ENCODE measurements at places on chromosomes 3 and 15. TPM values are rescaled to one million over a fixed set of nuclear protein-coding genes. Genes with fewer than 3 reads are reported as not detected.

- DNase-seq = no peak
Observed at GRCh38 chr3:128324911-128325592, 141.6 kb downstream of the DNAJB8 start.

GRCh38 chr3:113132571-113132996 is 78.8 kb upstream of the BOC start:
- no peak for DNase-seq

DNA sequence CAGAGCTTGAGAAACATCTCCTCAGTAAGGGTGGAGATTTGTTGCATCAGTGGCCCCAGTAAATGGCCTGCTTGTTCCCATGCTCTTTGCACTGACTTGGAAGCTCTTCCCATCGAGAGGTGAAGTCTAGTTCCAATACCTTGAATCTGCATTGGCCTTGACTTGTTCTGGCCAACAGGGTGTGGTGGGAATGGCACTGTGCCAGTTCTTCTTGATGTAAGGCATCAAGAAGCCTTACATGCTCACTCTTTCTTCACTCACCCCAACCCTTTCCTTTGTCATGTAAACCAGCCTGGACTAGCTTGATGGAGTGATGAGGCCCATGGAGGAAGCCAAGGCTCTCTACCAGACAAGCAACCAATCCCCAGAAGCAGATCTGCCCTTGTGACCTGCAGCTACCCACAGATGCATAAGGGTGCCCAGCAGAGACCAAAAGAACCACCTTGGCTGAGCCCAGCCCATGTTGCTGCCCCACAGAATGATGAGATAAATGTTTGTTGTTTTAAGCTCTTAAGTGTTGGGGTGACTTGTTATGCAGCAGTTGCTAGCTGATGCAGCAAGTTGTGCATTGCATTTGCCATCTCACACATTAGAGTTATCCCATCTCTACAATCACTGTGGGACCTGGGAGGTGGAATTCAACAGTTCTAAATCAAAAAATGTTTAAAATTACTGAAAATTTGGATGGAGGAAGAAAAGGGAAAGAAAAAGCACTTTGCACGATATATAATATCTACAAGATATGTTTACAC is 11.1 kb upstream of the MGLL start:
- DNase-seq = no peak

DNA sequence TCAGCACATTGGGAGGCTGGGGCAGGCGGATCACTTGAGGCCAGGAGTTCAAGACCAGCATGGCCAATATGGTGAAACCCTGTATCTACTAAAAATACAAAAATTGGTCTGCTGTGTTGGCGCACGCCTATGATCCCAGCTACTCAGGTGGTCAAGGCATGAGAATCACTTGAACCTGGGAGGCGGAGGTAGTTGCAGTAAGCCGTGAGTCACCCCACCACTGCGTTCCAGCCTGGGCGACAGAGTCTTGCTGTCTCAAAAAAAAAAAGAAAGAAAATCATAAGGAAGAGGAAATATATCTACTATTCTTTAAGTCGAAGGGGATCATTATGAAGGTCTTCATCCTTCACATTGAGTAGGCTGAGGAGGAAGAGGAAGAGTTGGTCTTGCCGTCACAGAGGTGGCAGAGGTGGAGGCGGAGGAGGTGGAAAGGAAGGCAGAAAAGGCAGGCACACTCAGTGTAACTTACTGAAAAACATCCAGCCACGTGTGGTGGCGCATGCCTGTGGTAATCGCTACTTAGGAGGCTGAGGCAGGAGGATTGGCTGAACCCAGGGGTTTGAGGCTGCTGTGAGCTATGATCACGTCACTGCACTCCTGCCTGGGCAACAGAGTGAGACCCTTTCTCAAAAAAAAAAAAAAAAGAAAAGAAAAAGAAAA is 14.2 kb downstream of the CSK start:
- no peak for DNase-seq

DNA sequence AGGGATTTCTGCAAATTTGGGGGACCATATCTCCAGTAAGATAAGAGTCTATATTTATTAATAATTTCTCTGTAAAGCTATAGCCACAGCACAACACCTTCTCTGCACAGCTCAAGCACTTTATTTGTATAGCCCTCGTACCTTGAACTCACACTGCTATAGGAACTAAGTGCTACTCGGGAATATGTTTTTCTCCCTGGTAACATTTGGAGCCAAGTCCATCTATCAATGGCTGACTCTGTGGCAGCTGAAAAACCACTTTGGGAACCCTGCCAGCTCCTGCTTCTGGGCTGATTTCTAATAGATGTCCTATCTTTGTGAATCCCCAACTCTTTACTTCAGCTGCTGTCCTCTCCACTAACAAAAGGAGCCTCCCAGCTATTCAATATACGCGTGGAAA is 298.5 kb downstream of the GBE1 start:
- no peak for DNase-seq

GRCh38 chr3:156751461-156752025 is 74.6 kb upstream of the LEKR1 start:
- DNase-seq = peak; percentile 85

FSTL1 gene
- 1,082 TPM for total RNA-seq

SQOR gene
- 50.6 TPM for total RNA-seq

GOLGA6L7 gene
- not detected for total RNA-seq

DNA sequence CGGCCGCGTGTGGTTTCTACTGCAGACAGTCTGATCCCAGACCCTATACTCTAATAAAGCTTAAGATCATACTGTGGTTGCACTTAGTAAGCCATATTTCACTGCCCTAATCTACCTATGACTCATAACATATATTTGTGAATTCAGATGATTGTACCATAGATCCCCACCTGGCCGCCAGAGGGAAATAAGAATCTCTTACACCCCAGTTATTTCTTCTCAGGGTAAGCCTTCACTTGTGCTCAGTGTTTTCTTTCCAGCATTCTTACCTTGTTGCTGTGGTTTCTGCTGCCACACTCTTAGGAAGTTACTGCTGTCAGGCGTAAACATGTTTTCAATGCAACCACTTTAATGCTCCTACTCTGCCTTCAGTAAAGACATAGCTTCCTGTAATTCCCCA is 105.9 kb downstream of the B3GALNT1 start:
- DNase-seq = no peak

GRCh38 chr3:112132554-112132953 is 494 bp downstream of the GCSAM start:
- DNase-seq = no peak

DNA sequence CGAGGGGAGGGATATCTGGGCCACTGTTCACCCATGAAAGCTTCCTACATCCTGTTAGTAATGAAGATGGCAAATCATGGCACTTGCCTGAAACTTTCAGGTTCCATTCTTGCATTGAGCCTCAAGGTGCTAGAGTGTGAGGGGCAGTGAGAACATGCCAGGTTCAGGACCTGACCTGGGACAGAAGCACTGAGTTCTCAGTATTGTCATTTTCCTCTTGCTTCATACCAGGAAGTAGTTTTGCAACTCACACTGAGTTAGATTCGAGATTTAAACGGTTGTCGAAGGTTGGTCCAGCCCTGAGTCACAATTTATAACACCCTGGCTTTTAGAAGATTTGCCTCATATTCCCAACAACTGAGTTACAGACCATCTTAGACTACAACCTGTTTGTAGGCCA is 11.8 kb upstream of the MEIS2 start:
- no peak for DNase-seq

- no peak for DNase-seq
Observed at GRCh38 chr3:15303216-15303615, 29.2 kb downstream of the SH3BP5 start.

GRCh38 chr3:115292131-115292530 is 145.0 kb upstream of the ZBTB20 start:
- DNase-seq = no peak

C3orf85 gene
- total RNA-seq = 2.6 TPM

DNA sequence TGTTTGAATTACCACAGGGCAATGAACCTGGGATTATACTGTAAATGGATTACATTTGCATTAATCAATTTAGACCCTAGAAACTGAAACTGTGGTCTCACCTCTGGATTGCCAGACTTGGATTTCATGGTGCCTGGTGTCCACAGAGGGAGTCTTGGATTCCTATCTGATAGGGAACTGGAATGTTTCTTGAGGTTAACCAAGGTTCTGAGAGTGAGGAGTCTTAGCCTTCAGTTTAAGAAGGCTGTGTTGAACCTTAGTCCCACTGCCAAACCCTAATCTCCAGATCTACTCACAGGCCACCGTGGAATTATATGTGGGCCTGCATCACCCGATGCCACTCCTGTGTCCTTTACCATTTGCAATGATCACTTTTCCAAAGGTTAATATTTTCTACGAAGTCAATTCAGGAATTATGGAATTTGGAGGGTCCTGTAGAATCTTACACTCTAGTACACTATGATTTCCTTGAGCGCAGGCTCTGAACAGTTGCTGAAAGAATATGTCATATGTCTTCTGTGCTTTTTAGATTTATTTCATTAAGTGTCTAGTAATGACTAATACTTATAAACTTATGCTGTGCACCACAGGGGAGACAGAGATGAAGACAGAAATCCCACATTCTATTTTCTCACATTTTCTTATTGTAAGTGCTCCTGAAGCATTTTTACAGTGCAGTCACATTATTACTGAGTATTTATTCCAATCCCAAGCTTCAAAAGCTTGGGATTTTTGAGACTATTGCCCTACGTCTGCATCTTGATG is 87.9 kb downstream of the EFL1 start:
- no peak for DNase-seq

- peak; percentile 97 for DNase-seq
Observed at GRCh38 chr15:60423537-60423936, 25.8 kb upstream of the ANXA2 start.

DNA sequence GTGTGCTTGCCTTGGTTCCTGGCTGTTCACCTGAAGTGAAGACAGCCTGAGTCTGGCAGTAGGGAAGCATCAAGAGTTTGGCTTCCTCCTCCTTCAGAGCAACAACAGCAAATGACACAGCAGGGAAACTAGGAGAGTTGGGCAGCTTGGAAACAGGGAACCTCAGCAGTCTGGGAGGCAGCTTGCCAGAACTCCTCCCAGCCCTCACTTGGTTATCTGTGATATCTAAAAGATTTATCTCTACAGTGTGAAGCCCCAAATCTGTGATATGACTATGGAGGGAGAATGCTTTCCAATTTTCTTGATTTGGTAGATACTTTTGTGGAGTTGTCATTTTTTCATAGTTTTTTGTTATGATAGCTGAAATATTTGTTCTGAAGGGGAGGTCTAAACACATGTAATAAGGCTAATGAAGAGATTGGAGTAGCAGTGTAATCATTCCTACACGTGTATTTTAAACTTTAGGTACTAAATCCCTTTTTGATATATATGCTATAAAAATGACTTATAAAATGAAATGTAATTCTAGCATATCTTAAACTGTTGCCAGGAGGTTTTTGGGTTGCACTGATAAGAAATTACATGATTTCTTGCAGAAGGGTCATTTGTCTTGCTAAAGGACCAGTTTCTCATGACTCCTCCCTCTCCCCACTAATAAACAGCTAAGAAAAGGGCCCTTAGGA is 20.8 kb downstream of the UBE2E1 start:
- peak; percentile 75 for DNase-seq

- DNase-seq = peak; percentile 65
Observed at GRCh38 chr3:127791221-127791913, 30.9 kb downstream of the MGLL start.

DNA sequence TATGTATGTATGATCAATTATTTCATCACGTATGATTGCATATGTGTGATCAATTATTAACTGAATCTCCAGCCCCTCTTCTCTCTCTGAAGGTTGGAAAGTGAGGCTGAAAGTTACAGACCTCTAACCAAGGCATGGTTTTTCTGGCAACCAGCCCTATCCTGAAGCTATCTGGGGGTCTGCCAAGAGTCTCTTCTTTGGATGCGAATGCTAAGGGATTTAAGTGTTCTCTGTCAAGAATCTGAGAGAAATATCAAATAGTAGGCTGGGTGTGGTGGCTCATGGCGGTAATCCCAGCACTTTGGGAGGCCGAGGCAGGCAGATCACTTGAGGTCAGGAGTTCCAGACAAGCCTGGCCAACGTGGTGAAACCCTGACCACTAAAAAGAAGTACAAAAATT is 8.1 kb downstream of the NKTR start:
- peak; percentile 90 for DNase-seq

GRCh38 chr15:38885001-38885400 is 320.4 kb upstream of the RASGRP1 start:
- DNase-seq = no peak

- DNase-seq = no peak
Observed at GRCh38 chr15:93566762-93567161, 477.8 kb upstream of the RGMA start.

GRCh38 chr3:2706836-2707210 is 403.4 kb downstream of the IL5RA start:
- no peak for DNase-seq

TERB2 gene
- total RNA-seq = 2.6 TPM

CILP gene
- total RNA-seq = 70.3 TPM

GRCh38 chr15:98745179-98745578 is 96.8 kb downstream of the IGF1R start:
- DNase-seq = no peak

- DNase-seq = no peak
Observed at GRCh38 chr15:57951328-57951932, 114.1 kb downstream of the ALDH1A2 start.

DNA sequence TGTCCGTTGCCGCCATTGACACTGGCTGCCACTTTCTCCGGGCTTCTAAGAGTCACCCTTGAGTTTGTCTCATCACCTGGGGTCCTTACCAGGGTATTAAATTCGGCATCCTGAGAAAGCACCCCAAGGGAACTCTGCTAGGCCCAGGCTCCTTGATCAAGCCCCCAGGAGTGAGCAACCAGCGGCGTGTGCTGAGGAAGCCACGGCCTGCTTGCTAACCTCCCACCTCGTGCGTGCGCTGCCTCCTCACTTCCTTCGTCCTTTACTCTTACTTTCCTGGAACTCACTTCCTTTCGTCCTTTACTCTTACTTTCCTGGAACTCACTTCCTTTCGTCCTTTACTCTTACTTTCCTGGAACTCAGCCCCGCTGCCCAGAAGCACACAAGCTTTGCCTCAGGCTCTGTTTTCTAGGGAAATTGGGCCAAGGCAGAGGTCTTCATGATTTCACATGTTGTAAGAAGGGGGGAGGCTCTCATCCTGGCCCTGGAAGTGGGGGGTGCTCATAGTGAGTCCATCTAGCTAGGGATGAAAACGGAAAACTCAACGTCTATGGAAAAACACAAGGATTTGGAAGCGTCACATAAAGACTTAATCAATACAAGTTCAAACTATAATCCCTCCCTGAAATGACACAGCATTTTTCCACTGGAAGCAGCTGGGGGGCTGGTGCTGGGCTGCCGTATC is 36.7 kb upstream of the BDH1 start:
- DNase-seq = no peak

DNA sequence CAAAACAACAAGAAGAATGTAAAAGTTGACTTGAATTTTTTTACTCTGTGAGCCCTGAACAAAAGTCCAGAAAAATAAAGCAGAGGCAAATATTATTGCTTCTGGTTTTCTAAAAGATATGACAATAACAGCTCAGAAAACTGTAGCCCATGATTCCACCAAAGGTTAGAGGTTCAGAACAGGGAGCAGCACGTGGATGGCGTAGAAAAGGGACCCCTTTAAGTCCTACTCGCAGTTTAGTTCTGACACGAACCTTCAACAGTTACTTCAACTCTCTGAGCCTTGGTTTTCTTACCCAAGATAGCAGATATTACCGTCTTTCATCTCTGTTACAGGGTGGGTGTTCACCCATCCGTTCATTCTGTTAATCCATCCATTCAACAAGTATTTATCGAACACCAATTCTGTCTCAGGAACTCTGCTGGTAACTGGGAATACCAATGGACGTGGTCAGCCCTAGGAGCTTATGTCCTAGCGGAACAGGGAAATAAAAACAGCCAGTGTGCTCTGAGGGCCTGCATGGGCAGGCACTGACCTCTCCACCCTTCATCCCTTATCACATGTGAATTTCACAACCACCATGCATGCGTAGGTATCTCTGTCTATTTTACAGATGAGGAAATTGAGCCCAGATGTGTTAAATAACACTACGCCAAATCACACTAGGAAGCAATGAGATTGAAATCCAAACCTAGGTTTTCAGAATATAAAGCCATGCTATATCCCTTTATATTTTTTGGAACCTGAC is 274.2 kb upstream of the ICE2 start:
- DNase-seq = no peak
